ENCODE measurements at places on chromosomes 2 and 18.
A peak's percentile ranks its signal among the peaks of the same experiment; 100 is the strongest.

DNA sequence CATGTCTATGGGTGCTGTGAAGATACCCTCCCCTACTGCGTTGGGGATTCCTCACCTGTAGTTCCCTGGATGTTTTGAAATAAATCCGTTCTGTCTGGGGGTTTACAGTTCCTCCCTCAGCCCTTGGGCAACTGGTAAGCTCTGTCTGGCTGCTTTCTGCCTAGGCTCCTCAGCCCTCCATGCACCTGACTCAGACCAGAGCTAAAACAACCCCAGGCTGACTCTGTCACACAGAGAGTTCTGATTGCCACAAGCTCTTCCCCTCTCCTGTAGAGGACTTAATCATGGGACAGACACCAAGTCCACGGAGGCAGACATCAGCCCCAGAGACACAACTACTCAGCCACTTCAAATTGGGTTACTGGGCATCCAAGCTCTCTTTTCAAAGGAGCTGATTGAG is 6.3 kb downstream of the VIT start:
- no peak for DNase-seq

DNA sequence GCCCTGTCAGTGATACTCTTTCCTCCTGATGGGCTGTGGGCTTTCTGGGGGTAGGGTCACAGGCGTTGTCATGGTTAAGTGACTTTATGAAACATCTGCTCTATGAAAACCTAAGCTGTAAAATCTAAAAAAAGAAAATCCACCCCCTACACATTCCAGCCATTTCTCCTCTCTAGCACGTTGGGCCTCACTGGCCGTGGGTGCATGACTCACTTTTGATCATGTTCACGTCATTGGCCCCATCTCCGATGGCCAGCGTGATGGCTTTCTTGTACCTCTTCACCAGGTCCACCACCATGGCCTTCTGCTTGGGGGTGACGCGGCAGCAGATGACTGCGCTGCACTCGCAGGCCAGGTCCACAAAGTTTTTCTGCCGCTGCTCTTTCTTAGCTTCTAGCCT is 39.3 kb upstream of the NARS1 start:
- DNase-seq: no peak

- DNase-seq: no peak
Measured at GRCh38 chr2:114426756-114427155, 15.7 kb upstream of the DPP10 start.

DNA sequence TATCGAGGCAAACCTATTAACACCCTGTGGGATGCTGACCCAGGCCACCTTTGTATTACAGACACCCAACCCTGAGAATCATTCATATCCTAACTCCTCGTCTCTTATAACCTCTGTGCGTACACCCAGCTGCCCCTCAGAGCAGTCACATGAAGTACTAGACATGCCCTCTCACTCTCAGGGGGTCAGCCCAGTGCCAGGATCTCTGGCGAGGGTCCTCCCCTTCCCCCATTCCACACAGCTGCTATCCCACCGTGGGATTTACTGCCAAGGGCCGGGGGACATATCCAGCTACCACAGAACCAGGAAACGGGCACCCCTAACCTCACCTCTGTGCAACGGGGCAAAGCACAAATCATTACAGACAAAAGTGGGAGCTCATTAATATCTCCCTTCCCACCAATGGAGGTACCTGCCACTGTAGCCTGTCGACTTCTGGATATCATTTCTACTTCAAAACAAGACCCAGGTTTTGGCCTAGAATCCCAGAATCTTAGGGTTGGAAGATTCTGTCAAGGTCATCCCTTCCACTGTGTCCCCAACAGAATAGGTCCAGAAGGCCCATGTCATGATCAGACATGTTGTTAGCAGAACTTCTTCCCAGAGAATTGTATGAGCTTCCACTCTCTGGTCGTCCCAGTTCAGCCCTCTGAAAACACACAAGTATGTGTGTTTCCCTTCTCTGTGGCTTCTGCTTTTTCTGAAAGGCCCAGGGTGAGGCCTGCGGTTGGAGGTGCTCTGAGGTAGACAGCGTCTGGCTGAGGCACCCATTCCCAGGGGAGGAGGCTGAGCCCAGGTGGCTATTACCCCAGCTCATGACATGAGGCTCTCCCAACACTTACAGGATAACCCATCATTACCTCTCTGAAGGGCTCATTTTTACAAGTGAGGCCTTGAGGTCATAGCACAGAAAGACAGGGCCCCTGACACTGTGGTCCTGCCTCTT is 1.7 kb downstream of the TMBIM1 start:
- peak; percentile 34 for DNase-seq

GRCh38 chr18:59876310-59876626 is 23.5 kb upstream of the PMAIP1 start:
- no peak for DNase-seq

DNA sequence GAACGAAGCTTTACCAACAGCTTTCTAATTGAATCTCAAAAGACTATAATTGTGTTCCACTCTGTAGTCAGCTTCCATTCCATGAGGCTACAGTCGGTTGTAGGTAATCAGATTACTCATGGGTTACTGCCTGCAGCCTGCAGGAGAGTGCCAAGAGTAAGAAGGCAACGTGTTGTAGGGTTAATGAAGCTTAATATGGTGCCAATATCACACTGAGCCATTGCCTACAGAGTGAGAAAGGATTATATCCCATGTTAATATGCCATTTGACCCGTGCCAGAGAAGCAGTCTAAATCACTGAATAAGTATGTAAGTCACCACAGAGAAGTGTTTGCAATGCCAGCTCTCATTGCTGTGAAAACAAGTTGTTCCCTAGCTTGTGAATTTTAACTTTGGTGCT is 734.5 kb upstream of the ACVR2A start:
- no peak for DNase-seq

DNA sequence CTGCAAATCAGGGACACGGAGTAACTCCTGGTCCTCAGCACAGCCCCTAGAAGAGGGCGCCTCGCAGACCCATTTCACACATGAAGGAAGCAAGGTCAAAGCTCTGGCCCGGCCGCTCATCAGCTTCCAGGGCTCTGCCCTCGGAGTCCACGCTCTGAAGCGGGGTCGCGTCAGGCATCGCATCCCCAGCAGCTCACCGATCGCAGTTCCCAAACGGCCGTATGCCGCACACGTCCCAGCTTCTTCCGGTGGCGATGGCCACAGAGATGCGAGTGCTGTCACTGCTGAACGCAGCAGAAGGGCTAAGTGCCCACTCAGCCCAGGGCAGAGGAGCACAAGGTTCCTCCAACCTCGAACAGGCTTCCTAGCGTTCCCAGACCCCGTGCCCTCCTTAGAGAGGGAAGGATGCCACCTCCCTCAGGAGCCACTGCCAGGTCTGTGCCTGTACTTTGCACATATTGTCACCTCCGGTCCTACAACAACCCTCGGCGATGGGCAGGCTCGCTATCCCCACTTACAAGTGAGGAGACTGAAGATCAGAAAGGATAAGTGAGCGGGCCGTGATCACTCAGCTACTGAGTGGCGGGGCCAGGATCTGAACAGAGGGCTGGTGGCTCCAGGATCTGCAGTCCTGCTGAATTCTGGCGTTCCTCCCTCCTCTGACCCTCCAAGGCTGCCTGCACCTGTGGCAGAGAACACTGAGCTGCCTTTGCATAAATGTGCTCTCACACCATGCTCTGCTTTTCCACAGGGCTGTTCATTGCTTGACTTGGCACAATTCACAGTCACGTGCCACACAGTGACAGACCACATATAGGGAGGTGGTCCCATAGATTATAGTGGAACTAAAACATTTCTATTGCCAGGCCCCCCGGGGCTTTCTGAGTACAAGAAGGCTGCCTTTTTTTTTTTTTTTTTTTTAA is 71.4 kb downstream of the COPS8 start:
- DNase-seq: no peak

- DNase-seq: no peak
Measured at GRCh38 chr18:30908381-30908780, 134.2 kb downstream of the DSC3 start.

- DNase-seq: no peak
Measured at GRCh38 chr2:161998857-161999256, 75.2 kb downstream of the DPP4 start.

- DNase-seq: no peak
Measured at GRCh38 chr2:64212801-64213321, 68.6 kb upstream of the PELI1 start.

DNA sequence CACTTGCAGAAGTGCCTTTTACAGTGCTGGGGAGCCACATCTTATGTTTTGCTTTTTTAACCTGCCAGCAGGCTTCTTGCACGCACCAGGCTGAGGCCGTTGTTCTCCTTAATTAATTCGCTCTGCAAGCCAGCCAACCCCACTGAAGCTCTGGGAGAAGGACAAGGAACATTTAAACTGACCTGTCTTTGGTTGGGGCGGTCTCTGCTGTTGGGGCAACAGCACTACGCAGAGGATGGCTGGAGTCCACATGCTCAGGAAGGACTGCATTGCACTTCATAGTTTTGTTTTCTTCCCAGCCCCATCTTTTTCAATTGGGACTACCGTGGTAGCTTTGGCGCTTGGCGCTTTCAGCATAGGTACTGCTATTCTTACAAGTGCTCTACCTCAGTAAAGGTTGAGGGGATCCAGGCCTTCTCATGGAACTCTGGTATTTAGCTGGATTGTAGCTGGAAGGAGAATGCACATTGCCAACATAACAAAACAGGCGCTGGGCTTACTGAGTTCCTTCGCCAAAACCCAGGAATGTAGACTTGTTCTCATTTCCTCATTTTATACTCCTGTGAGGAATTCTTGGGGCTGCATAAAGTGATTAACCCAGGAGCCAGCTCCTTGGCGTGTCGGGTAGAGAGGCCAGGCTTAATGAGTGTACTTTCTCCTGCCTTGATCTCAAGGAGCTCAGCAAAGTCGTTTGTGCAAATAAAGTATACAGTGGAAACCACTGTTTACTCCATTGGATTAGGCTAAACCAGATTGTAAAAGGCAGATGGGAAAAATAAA is 146.2 kb downstream of the PRKCE start:
- DNase-seq: no peak

Data from NCI-H2107 (cell line).